ENCODE measurements at places on chromosomes 5 and 9.

GRCh38 chr9:135903358-135903656, 4.0 kb downstream of the CAMSAP1 start:
- DNase-seq = no peak

DNA sequence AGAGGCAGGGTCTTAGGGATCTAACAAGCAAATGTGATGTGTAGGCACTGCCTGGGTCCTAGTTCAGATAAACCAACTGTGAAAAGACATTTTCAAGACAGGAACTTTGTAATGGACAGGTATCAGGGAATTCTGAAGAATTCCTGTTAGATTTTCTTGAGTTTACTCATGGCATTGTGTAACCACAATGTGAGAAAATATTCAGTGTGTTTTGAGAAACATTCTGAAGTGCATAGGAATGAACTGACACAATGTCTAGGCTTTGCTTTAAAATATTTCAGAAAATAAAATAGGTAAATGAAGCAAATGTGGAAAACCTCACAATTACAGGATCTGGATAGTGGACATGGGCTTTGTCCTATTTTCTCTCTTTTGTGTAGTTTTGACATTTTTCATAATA, 15.2 kb upstream of the AFAP1L1 start:
- no peak for DNase-seq

- no peak for DNase-seq
Measured at GRCh38 chr9:130143958-130144366, 28.2 kb upstream of the NCS1 start.

DNA sequence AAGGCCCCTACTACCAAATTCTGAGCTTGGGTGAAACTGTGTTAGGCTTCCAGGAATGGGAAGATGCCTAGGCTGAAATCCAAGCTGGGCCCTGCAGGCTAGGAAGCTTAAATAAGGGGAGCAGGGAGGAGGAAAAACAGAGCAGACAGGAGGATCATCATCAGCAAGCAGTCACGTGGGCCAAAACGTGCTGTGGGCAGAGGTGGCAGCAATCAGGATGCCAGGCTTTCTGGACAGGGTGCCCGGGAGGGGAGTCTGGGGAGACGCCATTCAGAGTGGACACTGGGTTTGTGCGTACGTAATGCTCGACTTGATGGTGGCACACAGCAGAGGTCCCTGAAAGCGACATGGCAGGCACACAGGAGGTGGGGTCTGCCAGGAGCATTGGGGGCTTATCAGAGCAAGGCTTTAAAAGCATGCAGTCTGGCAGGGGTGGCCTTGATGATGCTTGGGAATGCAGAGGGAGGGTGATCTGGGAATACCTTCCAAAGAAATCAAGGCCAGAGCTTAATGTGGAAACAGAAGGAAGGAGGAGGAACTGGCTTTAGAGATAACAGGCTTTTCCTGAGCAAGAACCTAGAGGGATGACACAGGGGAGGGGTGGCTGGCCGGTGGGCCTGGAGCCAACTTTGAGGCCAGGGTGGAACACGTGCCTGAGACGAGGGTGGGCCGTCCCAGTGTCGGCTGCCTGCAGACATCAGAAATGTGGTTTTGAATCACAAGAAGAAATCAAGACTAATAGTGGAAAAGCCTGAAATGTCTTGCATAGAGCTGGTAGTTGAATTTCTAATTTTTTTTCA, 212.5 kb downstream of the GADD45G start:
- no peak for DNase-seq

GRCh38 chr5:103366918-103367549, 108.5 kb downstream of the MACIR start:
- no peak for DNase-seq

DNA sequence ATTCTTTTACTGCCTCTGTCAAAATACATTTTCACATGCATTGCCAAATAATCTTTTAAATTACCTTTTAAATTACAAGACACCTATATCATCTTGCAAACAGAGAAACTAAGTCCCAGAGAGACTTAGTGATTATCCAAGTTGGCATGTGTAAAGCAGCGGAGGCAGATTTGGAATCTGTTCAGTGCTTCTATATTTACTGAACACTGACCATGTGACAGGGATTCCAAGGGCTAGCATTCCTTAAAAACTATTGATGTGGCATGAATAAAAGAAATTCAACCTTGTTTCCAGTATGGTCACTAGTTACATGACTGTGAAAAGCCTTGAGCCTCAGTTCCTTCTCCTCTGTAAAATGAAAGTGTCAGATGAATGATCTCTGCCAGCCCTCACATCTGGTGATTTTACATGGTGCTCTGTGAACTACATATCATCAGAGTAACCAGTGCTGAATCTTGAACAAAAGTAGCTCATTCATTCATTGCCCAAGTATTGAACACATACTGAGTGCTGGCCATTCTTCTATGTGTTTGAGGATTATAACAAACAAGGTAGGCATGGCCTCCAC, 71.9 kb upstream of the PPP1R2B start:
- no peak for DNase-seq

DNA sequence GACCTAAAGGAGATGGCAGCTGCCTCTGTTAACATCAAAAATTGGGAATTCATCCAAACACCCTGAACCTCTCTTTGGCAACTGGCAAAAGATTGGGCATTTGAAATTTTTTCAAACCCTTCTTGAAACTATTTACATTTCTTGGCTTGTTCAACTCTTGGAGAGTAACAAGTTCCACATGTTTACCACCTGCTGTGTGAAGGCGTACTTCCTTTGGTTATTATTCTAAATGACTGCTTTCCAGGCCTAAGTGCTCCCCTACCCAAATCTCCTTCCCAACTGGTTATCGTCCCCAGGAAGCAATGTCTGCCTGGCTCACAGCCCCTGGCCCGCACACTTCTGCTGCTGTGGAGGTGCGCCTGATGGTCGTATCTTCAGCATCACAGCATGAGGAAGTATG, 422.7 kb downstream of the DMAC1 start:
- DNase-seq = no peak

DNA sequence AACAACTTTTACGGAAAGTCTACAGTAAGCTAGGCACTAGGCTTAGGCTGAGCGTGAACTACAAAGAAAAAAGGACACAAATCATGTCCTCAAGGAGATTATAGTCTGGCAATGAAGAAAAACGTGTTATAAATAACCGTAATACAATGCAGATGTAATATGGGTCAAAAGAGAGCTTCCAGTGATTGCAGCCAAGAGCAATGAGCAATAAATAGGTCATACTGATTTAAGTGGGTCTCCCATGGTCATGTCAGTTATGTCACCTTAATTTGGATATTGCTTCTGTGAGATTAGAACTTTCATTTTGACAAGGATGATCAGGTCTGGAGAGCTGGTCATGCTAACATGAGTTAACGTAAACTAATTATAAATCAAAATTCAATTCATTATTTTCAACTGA, 158.6 kb upstream of the GNA14 start:
- no peak for DNase-seq

DNA sequence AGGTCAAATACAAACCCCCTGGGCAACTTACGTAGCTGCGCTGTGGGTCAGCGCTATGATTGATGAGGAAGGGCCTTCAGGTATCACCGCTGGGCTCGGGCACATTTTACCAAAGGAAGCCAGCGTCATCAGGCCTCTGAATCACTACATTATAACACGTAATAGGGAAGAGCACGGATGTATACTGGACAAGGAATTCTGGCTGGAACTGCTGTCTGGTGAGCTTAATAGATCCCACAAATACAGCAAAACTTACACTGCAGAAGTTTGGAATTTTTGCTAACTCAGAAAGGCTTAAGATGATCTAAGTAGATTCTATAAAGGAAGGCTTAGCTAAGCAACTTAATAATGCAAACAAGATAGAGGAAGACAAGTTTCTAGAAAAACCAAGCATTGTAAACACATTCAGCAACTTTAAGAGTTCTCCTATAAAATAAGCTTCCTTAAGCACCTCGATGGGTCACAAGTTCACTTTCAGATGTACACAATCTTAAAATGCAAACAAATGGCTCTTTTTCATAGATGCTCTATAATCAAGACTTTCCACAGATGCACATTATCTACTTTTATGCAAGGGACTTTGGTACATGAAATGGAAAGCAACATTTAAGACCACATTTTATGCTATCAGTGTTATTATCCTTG, 360.1 kb upstream of the PANK3 start:
- no peak for DNase-seq

GRCh38 chr9:22035591-22036011, 26.5 kb upstream of the CDKN2B start:
- no peak for DNase-seq

GRCh38 chr5:16666883-16667398, 50.1 kb upstream of the RETREG1 start:
- no peak for DNase-seq

DNA sequence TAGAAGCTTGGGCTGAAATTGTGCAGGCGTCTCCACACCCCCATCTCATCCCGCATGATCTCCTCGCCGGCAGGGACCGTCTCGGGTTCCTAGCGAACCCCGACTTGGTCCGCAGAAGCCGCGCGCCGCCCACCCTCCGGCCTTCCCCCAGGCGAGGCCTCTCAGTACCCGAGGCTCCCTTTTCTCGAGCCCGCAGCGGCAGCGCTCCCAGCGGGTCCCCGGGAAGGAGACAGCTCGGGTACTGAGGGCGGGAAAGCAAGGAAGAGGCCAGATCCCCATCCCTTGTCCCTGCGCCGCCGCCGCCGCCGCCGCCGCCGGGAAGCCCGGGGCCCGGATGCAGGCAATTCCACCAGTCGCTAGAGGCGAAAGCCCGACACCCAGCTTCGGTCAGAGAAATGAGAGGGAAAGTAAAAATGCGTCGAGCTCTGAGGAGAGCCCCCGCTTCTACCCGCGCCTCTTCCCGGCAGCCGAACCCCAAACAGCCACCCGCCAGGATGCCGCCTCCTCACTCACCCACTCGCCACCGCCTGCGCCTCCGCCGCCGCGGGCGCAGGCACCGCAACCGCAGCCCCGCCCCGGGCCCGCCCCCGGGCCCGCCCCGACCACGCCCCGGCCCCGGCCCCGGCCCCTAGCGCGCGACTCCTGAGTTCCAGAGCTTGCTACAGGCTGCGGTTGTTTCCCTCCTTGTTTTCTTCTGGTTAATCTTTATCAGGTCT, at the start of gene C9orf72:
Gene C9orf72, minus strand, starts transcription at position 564 of the 716 bp plus-strand sequence. CDS start 6,361 bp downstream, outside the sequence.
- peak; percentile 66 for DNase-seq

GRCh38 chr9:127803507-127804352, 1.0 kb downstream of the FPGS start:
- DNase-seq = no peak

DNA sequence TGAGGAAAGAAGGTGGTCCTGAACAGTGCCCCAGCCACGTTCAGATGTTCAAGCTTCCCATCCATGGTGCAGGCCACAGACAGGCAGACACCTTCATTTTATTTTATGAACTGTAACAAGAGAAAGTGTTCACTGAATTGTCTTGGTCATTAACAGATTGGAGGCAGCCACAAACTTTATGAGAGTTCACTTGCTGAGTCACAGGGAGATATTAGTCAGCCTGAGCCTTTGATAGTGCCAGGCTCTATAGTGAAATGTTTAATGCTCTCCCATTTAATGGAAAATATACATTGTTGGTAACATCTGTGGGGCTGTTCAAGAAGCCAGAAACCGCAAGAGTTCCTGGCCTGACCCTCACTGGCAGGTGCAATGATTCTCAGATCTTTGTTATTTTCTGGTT, 237.0 kb downstream of the TENT4A start:
- no peak for DNase-seq

- no peak for DNase-seq
Measured at GRCh38 chr5:140966293-140967225, at the start of gene PCDHAC2. TSS of gene PCDHAC2 (plus strand) at chr5:140966476. CDS start at chr5:140966767, 291 bp downstream.

DNA sequence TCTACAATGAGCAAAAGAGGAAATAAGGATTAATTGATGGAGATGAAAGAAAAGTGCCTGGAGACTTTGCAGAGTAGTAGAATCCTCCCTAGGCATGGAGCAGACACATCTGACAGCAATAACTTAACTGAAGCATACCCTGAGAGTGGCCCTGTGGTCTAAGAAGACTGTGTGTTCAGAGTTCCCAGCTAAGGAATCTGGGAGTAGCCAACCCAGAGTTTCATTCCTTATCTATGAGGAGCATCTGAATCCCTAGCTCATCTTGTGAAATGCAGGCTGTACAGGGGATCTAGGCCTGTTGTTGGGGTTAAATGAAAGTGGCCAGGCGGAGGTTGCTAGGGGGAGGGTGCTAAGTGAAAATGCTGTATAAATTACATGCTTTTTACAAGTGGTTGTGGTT, 233.1 kb upstream of the FBXL7 start:
- no peak for DNase-seq

- DNase-seq = no peak
Measured at GRCh38 chr5:137174196-137174595, 324.9 kb downstream of the SPOCK1 start.

GRCh38 chr5:127324756-127325155, 34.2 kb downstream of the MEGF10 start:
- no peak for DNase-seq

GRCh38 chr5:169286572-169287300, 14.2 kb downstream of the SLIT3 start:
- no peak for DNase-seq

DNA sequence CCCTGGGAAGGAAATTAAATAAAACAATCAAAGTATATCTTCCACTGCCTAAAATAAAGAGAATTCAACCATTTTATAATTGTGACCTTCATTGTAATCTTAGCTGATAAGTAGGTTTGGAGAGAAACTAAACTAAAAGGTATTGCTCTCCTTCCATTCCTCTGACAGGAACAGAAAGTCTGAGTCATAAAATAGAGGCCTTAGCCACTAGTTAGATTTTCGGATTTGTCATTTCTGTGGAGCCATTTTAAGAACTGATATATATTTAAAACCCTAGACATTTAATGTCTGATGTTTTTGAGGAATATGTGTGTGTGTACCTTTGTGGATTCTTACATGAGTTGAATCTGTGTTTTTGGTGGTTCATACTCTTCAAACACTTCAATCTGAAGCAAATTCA, 11.8 kb upstream of the TMC1 start:
- DNase-seq = no peak

DNA sequence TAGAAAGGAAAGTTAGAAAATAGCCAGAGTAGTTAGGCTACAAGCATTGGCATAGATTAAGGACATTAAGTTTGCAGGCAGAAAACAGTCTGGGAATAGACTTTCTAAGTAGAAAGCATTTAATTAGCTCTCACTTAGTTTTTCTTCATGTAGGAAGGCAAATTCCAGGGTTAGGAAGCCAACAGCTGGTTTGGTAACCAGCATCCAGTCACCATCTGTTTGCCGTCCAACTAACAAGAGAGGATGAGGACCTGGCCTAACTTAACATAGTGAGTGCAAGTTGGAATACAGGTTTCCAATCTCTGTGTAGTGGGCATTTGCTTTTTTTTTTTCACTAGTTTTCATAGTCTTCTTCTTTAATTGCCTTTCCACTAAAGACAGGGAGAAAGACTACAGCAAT, 121.7 kb upstream of the NR3C1 start:
- DNase-seq = no peak

Data from stimulated activated CD4-positive, alpha-beta T cell treated with anti-CD3 and anti-CD28 coated beads, Interleukin-1b, Interleukin-23, amount 100 ng/mL, for 1 hour (primary cell).